Activated CD4-positive, alpha-beta T cell treated with anti-CD3 and anti-CD28 coated beads for 36 hours (primary cell): ENCODE measurements at places on chromosomes 11 and 22. TPM values are rescaled to one million over a fixed set of nuclear protein-coding genes. Genes with fewer than 3 reads are reported as not detected.

DNA sequence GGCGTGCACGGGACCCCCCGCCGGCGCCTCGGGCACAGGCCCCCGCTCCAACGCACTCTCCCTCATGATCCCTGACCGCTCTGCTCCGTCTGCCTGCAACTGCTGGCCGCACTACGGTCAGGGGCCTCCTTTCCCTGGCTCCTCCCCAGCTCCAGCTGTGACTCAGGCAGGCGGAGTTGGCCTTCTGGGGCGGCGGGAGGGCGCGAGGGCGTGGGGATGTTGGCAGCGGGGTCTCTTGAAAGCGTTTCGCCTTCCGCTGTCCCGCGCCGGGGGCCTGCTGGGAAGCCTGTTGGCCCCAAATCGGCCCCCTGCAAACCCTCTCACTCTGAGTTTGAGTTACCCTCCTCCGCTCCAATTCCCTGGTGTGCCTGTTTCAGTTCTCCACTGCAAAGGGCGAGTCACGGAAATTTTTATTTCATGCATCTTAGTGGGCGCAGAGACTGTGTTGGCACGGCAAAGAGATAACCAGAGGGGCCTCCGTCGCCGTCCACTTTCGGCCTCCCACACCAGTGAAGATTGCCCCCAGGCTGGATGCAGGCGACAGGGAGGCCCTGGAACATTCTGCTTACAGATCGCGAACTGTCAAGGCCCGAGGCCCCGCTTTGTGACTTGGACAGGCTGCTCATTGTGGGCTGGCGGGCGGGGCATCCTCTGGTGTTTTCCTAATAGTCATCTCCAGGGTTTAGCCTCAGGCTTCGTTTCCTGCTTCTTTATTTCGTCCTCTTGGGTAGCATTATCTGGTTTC is at the start of gene CAVIN3:
TSS of gene CAVIN3 (minus strand) at position 91 of the 745 bp plus-strand sequence. CDS start at position 66, 25 bp downstream.
- peak within 1 kb of the TSS; percentile 85 for H3K27ac ChIP-seq
- peak; percentile 91 for DNase-seq
- H3K4me3 ChIP-seq = peak within 1 kb of the TSS; percentile 69

- peaks cover 58% of the 10 kb centered on the region for H3K27me3 ChIP-seq
- H3K4me1 ChIP-seq = peaks cover 7% of the 10 kb centered on the region
- H3K36me3 ChIP-seq = no peaks in the 10 kb centered on the region
- no peak overlapping the region for H3K4me3 ChIP-seq
- no peak overlapping the region for H3K27ac ChIP-seq
Measured at GRCh38 chr22:19769393-19769715, 8.8 kb downstream of the TBX1 start.

DNA sequence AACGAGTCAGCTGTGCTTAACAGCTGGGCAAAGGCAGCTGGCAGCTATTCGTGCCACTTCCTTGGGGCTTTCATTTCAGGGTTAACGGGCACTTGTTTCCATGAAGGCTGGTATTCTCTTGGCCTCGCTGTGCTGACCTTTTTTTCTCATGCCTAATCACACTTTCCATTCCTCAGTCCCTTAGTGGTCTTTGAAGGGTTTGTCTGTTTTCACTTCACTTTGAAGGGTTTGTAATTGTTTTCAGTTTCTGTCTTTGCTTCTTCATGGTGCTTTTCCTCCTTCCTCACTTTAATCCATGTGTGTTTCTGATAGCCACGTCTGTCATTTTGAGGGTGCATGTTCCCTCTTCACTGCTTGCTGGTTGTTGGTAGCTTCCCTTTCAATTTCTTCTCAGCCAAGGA is 24.6 kb downstream of the PPIL2 start:
- no peak overlapping the region for H3K4me3 ChIP-seq
- H3K4me1 ChIP-seq = peaks cover 15% of the 10 kb centered on the region
- peak; percentile 24 for DNase-seq

DNA sequence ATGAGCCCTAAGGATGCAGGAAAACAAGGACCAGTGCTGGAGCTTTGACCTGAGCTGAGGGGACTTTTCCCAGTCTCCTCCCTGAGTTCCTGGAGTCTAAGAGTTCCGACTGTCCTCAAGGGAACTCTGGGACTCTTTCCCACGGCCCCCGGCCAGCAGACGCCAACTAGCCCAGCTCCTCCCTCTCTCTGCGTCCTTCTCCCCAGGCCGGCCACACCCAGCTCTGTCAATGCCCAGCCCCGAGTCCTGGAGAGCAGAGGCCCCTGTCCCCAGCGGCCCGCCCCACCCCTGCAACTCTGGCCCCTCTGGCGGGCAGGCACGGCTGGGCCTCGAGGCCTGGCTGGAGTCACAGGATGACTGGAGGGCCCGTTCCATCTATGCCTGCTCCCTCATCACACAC is 29.8 kb downstream of the NECTIN1 start:
- H3K27me3 ChIP-seq = no peaks in the 10 kb centered on the region
- H3K4me1 ChIP-seq = peaks cover 6% of the 10 kb centered on the region
- no peak overlapping the region for H3K27ac ChIP-seq

GRCh38 chr11:44611687-44612434 is 46.4 kb downstream of the CD82 start:
- no peaks in the 10 kb centered on the region for H3K27me3 ChIP-seq
- H3K4me3 ChIP-seq = no peak overlapping the region
- peaks cover 61% of the 10 kb centered on the region for H3K36me3 ChIP-seq
- peak overlapping the region; percentile 60 for H3K27ac ChIP-seq

DNA sequence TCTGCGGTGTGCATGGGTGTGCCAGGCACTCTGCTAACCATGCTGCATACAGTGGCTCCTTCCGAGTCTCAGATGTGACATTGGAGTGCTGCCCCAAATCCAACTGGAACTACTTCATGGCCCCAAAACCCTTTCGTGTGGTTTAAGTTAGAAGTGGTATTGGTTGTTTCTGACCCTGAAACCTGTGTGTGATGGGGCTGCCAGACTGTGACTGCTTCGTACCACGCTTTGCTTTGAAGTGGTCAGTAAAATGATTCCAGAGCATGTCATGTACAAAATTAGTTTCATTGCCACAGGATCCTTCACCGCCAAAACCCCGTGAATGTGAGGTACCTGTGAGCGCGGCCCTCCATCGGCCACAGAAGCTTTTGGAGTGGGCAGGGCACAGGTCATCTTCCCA is 142.2 kb downstream of the WNT7B start:
- no peaks in the 10 kb centered on the region for H3K27me3 ChIP-seq
- H3K4me1 ChIP-seq = no peaks in the 10 kb centered on the region
- H3K27ac ChIP-seq = no peak overlapping the region
- H3K36me3 ChIP-seq = peaks cover 20% of the 10 kb centered on the region

DNA sequence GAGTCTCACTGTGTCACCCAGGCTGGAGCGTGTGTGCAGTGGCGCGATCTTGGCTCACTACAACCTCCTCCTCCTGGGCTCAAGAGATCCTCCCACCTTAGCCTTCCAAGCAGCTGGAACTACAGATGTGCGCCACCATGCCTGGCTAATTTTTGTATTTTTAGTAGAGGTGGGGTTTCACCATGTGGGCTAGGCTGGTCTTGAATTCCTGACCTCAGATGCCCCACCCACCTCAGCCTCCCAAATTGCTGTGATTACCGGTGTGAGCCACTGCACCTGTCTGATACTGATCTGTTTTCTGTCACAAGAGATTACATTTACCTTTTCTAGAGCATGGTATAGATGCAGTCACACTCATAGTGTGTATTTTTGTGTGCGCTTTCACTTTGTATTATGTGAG is 11.6 kb downstream of the ATG13 start:
- peaks cover 5% of the 10 kb centered on the region for H3K4me1 ChIP-seq
- H3K36me3 ChIP-seq = peaks cover 23% of the 10 kb centered on the region
- H3K4me3 ChIP-seq = no peak overlapping the region
- no peaks in the 10 kb centered on the region for H3K27me3 ChIP-seq
- H3K27ac ChIP-seq = no peak overlapping the region

- no peaks in the 10 kb centered on the region for H3K36me3 ChIP-seq
- peaks cover 1% of the 10 kb centered on the region for H3K27me3 ChIP-seq
- no peak overlapping the region for H3K4me3 ChIP-seq
- no peak for DNase-seq
- peaks cover 20% of the 10 kb centered on the region for H3K4me1 ChIP-seq
Measured at GRCh38 chr11:68845351-68846002, 3.8 kb upstream of the CPT1A start.

- H3K4me1 ChIP-seq = peaks cover 19% of the 10 kb centered on the region
- H3K36me3 ChIP-seq = no peaks in the 10 kb centered on the region
- peak overlapping the region; percentile 50 for H3K4me3 ChIP-seq
Measured at GRCh38 chr11:20156280-20156875, 3.9 kb downstream of the DBX1 start.

- no peak overlapping the region for H3K4me3 ChIP-seq
- H3K27ac ChIP-seq = no peak overlapping the region
- peak; percentile 49 for DNase-seq
- H3K36me3 ChIP-seq = peaks cover 25% of the 10 kb centered on the region
Measured at GRCh38 chr11:13384908-13385640, 77.9 kb downstream of the BTBD10 start.

- H3K4me3 ChIP-seq = no peak overlapping the region
- no peaks in the 10 kb centered on the region for H3K36me3 ChIP-seq
- no peaks in the 10 kb centered on the region for H3K27me3 ChIP-seq
- H3K27ac ChIP-seq = no peak overlapping the region
- H3K4me1 ChIP-seq = no peaks in the 10 kb centered on the region
Measured at GRCh38 chr11:93967258-93967657, 53.9 kb upstream of the HEPHL1 start.

DNA sequence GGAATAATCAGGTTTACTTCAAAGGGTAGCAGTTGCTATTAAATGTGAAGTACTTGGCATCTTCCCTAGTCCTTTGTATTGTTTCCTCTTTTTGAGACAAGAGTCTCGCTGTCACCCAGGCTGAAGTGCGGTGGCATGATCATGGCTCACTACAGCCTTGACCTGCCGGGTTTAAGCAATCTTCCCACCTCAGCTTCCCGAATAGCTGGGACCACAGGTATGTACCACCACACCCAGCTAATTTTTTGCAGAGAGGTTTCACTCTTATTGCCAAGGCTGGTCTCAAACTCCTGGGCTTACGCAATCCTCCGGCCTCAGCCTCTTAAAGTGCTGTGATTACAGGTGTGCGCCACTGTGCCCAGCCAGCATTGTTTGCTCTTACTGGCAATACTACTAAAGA is 36.2 kb upstream of the RAPSN start:
- no peak overlapping the region for H3K27ac ChIP-seq
- H3K4me3 ChIP-seq = no peak overlapping the region
- peaks cover 57% of the 10 kb centered on the region for H3K36me3 ChIP-seq
- H3K27me3 ChIP-seq = no peaks in the 10 kb centered on the region
- H3K4me1 ChIP-seq = peaks cover 20% of the 10 kb centered on the region

DNA sequence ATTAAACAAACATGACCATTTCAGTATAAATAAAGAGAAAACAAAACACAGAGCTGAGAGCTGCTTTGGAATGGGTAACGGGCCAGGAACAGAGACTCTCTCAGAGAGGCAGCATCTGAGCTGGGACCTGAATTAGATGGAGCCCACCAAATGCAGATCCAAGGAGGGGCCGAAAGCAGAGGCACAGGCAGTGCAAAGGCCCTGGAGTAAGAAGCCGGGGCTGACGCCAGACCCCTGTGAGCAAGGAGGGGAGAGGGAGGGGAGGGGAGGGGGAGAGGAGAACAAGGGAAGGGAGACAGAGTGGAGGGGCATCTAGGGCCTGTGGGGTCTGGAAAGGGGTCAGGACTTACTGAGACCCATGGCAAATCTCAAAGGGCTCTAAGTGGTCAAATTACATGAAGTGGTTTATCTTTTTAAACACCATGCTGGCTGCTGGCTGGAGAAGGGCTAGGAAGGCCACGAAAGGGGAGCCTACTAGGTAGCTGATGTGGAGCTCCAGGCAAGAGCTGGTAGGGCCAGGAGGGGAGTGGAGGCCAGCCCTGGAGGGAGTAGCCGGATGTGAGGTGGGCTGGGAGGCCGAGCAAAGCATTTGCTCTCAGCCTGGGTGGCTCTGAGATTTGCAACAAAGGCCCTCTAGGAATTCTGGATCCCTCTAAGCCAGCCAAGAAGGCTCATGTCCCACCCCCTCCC is 3.2 kb downstream of the OSBPL5 start:
- H3K27me3 ChIP-seq = peaks cover 16% of the 10 kb centered on the region
- peaks cover 29% of the 10 kb centered on the region for H3K4me1 ChIP-seq
- DNase-seq = no peak

GRCh38 chr11:62547691-62548281 is 1.2 kb upstream of the AHNAK start:
- peak overlapping the region; percentile 51 for H3K4me3 ChIP-seq
- peaks cover 70% of the 10 kb centered on the region for H3K4me1 ChIP-seq
- DNase-seq = no peak
- peaks cover 1% of the 10 kb centered on the region for H3K36me3 ChIP-seq
- peaks cover 5% of the 10 kb centered on the region for H3K27me3 ChIP-seq

- H3K27ac ChIP-seq = no peak overlapping the region
- no peaks in the 10 kb centered on the region for H3K36me3 ChIP-seq
- peaks cover 3% of the 10 kb centered on the region for H3K27me3 ChIP-seq
- DNase-seq = no peak
- peaks cover 13% of the 10 kb centered on the region for H3K4me1 ChIP-seq
- no peak overlapping the region for H3K4me3 ChIP-seq
Measured at GRCh38 chr11:78349114-78349513, 68.5 kb downstream of the GAB2 start.

DNA sequence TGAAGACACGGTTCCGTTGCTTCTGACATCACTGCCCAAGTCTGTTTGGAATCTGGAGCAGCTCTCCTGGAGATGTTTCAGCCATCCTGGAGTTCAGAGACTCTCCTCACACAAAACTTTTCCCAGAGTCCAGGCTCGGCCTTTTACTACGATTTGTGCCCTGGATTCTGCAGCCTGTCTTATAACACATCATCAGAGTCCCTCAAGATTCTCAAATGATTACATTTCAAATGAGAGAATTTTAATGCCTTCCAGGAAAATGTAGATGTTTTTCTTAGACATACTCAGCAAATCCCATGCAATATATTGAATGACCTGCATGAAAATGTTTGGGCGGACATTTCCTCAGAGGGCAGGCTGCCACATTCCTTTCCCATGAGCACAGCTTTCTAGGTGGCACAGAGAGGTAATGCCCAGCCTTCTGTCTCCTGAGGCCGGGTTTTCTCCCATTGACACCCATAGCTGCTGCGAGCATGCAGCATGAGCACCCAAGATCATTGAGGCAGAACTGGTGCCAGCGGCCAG is 129.1 kb downstream of the SNX19 start:
- no peaks in the 10 kb centered on the region for H3K4me1 ChIP-seq
- H3K36me3 ChIP-seq = no peaks in the 10 kb centered on the region
- no peak overlapping the region for H3K27ac ChIP-seq
- DNase-seq = no peak
- no peak overlapping the region for H3K4me3 ChIP-seq

DNA sequence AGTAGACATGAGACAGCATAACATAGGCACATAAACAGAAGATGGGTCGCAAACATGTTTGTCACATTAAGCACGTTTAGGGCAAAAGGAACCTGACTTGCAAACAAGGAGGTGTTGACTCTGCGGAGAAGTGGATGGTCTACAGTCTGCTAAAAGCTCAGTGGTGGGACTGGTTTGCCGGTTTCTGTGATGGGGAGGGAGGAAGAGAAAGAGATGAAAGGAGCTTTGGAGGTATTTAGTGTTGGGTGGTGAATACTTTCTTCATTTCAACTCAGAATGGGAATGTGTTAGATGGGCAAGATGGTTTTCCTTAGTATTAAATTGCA is 191.4 kb upstream of the SORL1-AS1 start:
- H3K36me3 ChIP-seq = peaks cover 2% of the 10 kb centered on the region
- H3K4me3 ChIP-seq = no peak overlapping the region
- no peaks in the 10 kb centered on the region for H3K4me1 ChIP-seq
- DNase-seq = no peak

GRCh38 chr11:64268025-64268892 is 16.2 kb downstream of the BAD start:
- H3K4me1 ChIP-seq = peaks cover 19% of the 10 kb centered on the region
- peaks cover 10% of the 10 kb centered on the region for H3K36me3 ChIP-seq
- no peaks in the 10 kb centered on the region for H3K27me3 ChIP-seq
- no peak for DNase-seq
- peak overlapping the region; percentile 98 for H3K4me3 ChIP-seq

The PHOX2A gene
- total RNA-seq = not detected

The SGSM1 gene
- total RNA-seq = 0.11 TPM

The PDGFB gene
- 3.4 TPM for total RNA-seq

The PLEKHB1 gene
- total RNA-seq = 10.6 TPM

The KDM4E gene
- not detected for total RNA-seq

The MED15 gene
- 107 TPM for total RNA-seq

The AGBL2 gene
- 3.5 TPM for total RNA-seq
